ENCODE measurements at places on chromosomes 16 and 17.

DNA sequence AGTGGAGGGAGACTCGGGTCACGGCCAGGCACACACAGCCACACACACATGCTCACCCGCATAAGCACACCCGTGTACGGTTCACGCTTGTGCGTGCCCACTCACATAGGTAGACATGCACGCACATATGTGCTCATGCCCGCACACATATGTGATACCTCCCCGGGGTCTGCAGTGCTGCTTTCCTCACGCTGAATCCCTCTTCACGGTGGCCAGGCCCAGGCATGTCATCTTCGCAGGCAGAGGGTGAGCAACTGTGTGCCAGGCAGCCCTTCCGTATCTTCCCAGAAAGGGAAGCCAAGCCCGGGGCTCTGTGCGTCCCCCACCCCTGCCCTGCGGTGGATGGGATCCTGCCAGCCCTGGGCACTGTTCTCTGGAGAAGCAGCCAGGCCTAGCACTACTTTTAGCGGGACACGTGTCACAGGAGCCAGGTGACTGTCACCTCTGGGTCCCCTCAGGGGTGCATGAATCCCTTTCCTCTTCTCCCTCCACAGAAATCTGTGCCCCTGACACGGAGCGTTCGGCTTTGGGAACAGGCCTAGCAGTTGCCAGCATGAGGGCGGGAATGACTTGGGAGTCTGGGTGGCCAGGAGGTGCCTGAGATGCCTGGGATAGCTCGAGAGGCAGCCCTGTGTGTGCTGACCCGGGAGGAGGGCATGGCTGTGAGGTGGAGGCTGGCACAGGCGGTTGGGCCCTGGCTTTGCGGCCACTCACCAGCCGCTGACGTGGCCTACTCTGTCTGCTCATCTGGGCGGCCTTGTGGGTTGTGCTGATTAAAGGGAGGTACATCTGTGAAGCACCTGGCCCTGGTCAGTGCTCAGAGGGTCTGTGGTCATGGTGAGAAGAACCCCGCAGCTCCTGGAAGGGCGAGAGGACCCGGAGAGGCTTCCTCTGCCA, 47.5 kb downstream of the BAIAP2 start:
- DNase-seq, result no peak

- DNase-seq, result no peak
Measured at GRCh38 chr16:1426734-1427471, 4.0 kb upstream of the PERCC1 start.

- DNase-seq, result peak; percentile 60
Measured at GRCh38 chr16:88194397-88195268, 188.1 kb upstream of the ZNF469 start.

DNA sequence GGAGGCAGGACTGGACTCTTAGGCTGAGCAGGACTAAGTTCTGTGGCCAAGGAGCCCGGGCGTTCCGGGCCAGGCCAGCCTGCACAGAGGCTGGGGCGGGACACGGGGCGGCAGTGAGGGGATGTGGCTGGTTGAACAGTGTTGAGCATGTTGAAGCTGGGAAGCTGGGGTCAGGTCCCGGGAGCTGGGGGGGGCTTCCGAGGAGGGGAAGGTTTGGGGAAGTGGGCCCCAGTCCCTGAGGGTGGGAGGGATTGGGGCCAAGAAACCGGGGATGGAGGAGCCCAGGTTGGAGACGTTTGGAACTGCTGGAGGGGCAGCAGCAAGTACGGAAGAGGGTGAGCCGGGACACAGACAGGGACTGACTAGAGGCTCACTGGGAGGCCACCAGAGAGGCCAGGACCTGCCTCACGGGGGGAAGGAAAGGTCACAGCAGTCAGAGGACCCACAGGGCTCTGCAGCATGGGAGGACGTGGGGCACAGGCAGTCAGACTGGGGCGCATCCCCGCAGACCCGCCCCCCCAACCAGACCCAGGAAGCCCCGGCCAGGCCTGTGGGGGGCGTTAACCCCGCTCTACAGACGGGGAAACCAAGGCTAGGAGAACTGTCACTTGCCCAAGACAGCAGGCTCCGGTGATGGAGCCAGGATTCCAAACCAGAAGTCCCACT, 9.5 kb downstream of the TAX1BP3 start:
- no peak for DNase-seq

DNA sequence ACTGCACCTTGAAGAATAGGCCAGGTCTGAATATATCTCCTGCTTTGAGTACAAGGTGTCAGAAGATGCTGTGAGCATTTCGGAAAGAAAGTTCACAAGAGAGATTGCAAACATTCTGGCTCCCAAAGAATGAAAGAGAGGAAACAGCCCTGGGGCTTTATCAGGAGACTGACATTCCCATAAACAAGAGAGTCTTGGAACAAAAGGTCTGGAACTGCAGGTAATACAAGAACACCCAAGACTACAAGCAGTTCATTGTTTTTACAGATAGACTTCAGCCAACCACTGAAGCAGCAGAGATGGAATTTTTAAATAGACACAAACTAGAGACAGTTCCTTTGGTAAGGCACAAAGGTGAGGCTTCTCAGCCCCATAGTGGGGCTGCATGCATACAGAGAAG, 14.4 kb downstream of the HSD17B2 start:
- no peak for DNase-seq

GRCh38 chr16:4358831-4359561, 7.9 kb upstream of the PAM16 start:
- no peak for DNase-seq

DNA sequence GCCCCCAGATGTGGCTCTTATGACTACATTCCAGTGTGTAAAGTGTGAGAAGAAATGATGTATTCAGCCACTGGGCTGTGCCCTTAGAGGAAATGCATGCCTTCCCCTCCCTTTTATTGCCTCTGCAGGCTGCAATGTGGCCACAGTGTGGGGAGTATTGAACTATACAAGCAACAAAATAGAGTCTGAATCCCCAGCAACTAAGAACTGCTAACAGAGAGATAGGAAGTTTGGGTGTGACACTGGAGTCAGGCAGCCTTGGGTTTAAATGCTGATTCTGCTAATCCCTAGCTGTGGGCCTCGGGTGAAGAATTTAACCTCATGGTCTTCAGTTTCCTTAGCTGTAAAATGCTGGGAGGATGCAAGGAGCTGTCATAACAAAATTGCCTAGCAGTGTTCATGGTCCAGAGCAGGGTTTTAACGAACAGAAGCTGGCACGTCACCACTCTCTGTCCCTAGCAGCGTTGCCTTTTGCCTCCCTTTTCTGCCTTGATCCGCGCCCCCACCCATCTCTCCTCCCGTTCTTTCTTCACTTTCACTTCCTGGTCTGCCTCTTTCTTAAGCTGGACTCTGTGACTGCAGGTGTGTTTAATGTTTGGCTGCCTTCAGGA, 50.3 kb downstream of the KPNA2 start:
- no peak for DNase-seq

- DNase-seq, result no peak
Measured at GRCh38 chr16:84505249-84506187, 1.1 kb upstream of the MEAK7 start.

DNA sequence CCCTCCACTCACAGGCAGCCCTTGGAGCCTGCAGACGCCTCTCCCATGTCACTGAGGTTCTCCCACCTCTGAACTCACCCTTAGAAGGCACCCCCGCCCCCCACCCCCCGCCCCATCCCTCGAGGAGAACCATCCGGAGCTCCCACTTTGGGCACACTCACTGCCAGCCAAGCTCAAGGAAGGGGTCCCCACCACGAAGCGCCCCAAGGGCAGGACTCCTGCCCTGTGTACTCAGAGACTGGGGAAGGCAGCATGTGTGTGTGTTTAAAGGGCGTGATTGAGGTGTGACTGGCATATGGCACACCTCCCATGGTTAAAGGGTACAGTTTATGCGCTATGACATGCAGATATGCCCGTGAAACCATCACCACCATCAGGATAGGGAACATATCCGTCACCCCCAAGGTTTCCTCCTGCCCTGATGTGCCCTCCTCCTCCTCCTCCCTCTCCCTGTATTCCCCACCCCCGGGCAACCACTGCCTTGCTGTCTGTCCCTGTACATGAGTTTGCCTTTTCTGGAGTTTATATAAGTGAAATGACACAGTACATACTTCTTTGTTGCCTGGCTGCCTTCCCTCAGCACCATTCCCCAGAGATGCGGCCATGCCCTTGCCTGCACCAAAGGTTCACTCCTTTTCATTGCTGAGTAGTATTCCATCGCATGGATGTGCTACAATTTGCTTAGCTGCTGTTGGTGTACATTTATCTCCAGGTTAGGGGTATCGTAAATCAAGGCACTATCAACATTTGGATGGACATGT, 14.0 kb upstream of the RBFOX3 start:
- peak; percentile 29 for DNase-seq

DNA sequence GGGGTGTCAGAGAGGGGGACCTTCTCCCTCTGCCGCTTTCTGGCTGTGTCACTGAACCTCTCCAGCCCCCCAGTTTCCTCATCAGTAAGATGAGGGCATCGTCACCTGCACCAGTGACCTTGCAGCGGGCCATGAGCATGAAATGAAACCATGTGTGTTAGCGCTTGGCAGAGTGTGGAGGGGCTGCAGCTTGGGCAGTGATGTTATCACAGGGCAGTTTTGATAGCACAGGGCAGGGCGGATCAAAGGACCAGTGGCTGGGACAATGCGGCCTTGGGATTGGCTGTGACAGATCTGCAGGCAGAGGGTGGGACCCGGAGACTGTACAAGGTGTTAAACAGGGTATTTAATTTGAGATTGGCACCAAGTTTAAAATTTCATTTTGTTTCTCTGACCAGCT, 38.9 kb upstream of the NAT9 start:
- DNase-seq, result no peak

GRCh38 chr17:2050300-2051060, 4.4 kb upstream of the HIC1 start:
- peak; percentile 74 for DNase-seq

GRCh38 chr17:49297141-49297540, 64.9 kb downstream of the ZNF652 start:
- no peak for DNase-seq

DNA sequence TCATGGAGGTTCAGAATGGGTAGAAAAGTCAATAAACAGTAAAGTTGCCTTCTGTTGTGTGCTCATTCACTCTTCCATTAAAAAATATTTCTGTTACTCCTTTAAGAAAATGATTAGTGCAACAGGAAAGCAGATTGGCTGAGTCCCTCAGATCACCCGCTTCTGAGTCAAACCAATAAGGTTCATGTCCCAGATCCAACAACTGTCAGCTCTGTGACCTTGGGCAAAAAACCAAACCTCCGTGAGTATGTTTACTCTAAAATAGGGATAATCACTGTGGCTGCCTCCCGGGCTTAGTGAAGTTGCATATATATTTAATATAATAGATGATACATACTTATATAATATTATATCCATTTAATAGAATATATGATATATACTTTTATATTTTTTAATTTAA, 698.5 kb upstream of the RBFOX1 start:
- no peak for DNase-seq

DNA sequence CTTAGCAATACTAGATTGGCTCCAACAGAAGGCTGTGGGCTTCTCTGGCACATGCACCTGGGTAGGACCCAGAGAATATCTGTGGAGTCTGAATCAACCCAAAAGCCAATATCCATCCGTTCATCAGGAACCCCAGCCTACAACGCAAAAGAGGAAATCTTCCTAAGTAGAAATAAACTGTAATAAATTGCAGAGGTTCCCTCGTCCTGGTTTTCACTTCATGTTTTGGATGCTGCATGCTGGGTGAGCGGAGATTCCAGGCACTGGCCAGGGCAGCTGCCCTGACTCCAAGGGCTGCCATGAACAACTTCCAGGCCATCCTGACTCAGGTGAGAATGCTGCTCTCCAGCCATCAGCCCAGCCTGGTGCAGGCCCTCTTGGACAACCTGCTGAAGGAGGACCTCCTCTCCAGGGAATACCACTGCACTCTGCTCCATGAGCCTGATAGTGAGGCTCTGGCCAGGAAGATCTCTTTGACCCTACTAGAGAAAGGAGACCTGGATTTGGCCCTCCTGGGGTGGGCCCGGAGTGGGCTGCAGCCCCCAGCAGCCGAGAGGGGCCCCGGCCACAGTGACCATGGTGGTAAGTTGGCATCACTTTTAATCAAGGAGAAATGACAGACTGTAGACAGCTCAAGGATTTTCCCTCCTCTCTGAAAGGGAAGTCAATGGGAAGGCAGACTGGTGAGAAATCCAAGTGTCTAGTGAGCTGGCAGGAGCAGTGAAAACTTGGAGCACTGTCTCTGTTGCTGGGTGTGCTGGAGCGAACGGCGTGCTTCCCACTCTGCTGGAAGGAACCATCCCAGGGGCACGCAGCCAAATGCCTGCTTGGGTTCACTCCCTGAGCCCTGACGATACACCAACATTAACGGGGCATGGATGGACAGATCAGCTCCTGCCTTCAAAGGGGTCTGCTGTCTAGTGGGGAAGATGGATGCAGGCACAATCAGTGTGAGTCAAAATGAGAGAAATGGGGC, 10.7 kb upstream of the CIITA start:
- DNase-seq, result no peak

DNA sequence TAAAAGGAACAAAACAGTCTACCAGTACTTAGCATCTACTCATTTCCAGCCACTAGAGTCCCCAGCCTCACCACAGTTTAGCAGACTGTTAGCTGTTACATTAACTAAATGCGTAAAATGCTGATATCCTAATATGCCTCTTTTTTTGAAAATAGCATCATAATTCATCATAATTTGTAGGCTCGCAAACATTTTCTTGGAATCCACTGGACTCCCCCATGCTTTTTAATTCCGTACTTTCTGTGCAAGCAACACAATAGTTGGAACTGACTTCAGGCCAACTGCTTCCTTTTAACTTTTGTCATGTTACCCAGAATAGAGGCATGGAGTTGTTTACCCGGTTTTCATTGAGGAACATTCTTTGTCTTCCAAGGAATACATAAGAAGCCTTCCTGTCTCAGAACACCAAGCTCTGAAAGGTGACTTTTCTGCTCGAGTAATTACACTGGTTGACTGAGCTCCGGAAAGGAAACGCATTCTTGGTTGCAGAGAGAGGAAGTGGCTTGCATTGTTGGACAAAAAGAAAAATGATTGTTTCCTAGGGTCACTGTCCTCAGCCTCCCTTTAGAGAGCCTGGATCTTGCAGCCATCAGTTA, 30.9 kb upstream of the SEC14L1 start:
- no peak for DNase-seq

DNA sequence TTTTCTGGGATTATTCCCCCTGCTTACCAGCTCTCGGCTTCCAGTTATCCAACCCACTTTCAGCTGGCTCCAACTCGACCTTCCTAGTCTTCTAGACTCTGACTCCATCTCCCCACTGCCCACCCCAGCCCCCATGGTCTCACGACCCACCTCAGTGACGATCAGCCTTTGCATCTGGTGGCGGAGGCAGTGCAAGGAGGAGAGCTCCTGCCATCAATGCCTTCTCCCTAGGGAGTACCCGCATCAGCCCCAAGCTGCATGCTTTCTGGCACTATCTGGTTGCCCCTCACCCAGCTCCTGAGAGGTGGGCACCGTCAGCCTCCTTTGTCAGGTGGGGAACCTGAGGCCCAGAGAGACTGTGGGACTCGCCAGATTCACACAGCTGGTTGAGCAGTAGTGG, 72.6 kb upstream of the RPL38 start:
- DNase-seq, result no peak

DNA sequence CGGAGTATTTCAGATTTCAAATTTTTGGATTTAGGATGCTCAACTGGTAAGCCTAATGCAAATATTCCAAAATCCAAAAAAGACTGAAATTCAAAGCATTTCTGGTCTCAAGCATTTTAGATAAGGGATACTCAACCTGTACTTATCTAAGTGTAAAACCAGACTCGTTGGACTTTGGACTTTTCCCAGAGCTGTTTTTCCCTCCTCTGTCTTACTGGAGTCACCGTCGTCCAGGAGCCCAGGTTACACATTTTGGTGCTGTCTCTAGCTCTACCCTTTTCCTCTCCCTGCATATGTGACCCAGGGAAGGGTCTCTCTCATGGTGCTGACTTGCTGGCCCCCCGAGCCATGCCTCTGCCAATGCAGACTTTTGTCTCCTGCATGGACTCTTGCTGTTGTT, 46.0 kb upstream of the MMP2 start:
- DNase-seq, result no peak

GRCh38 chr16:695355-696089, 5.3 kb upstream of the WDR24 start:
- DNase-seq, result peak; percentile 76
